ENCODE measurements at places on chromosomes 7 and 10. TPM values are rescaled to one million over a fixed set of nuclear protein-coding genes. Genes with fewer than 3 reads are reported as not detected.

The MEIG1 gene
- 0.27 TPM for total RNA-seq

The SNX8 gene
- 12.1 TPM for total RNA-seq

The FRA10AC1 gene
- total RNA-seq: 11.8 TPM

The DCLRE1A gene
- total RNA-seq: 6.6 TPM

DNA sequence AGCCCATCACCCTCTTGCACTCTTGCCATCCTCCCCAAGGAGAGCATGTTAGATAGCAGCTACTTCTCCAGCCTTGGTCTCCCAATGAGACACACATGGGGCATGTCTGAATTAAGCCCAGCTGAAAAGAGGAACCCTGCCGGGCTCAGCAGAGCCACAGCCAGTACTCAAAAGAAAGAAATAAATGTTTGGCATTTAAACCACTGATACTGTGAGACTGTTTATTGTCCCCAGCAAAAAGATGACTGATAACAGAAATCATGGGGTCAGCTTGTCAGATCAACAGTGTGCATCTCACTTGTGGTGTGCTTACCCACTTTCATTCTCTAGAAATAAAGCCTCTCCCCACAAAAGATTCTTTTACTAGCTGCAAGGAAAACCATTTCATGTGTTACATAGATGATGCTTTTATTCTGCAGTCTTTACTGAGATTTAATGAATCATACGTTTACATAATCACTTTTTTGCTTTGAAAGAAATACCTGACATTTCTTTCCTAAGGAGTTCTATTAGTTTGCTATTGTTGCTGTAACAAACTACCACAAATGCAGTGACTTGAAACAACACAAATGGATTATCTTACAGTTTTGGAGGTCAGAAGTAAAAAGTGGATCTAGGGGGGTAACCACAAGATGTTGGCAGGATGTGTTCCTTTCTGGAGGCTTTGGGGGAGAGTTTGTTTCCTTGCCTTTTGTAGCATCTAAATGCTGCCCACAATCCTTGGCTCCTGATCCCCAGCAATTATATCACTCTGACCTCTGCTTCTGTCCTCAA lies 20.9 kb downstream of the ANKRD7 start:
- no peak for DNase-seq
- no peaks in the 10 kb centered on the region for H3K36me3 ChIP-seq
- no peaks in the 10 kb centered on the region for H3K4me1 ChIP-seq
- H3K4me3 ChIP-seq: no peak overlapping the region

DNA sequence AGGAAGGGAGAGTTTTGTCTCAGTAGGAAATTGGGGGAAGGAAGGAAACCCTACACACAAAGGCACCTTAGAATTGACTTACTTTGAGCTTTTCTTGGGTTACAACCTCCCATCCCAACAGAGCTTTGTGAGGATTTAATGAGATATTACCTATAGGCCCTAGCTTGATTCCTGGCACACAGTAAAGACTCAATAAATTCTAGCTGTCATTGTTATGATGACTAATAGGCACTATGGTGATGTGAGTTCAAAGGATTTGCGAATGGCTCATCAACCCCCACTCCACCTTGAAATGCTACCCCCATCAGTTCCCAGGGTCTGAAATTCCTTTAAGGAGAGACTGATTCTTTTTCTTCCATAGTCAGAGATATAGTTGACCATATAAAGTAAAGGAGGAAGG lies 67.9 kb upstream of the SMNDC1 start:
- DNase-seq: no peak
- H3K27me3 ChIP-seq: peaks cover 4% of the 10 kb centered on the region
- no peak overlapping the region for H3K27ac ChIP-seq
- H3K4me3 ChIP-seq: no peak overlapping the region
- H3K36me3 ChIP-seq: no peaks in the 10 kb centered on the region

GRCh38 chr7:126698446-126698845 lies 554.3 kb downstream of the GRM8 start:
- H3K27me3 ChIP-seq: no peaks in the 10 kb centered on the region
- H3K4me3 ChIP-seq: no peak overlapping the region
- no peaks in the 10 kb centered on the region for H3K36me3 ChIP-seq
- H3K27ac ChIP-seq: no peak overlapping the region

GRCh38 chr7:5382281-5382892 lies 41.2 kb downstream of the TNRC18 start:
- H3K4me1 ChIP-seq: peaks cover 17% of the 10 kb centered on the region
- peak; percentile 68 for DNase-seq
- H3K36me3 ChIP-seq: peaks cover 28% of the 10 kb centered on the region
- H3K27me3 ChIP-seq: no peaks in the 10 kb centered on the region
- H3K27ac ChIP-seq: no peak overlapping the region

DNA sequence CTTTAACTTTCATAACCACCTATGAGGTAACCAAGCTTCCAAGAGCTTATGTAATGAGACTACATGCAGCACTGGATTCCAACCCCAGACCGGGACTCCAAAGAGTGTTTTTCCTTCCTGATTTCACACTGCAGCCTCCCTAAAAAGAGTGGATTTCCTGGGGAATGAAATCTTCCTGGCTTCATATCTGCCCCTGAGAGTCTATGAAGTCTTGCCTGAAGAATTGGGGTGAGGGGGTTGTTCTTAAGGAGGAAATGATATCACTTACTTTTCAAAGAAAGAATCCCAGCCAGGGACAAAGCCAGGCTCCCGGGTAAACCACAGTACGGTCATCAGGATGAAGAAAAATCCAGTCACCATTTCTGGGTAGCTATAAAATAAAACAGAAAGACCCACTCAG lies 29.7 kb downstream of the STMP1 start:
- H3K36me3 ChIP-seq: peaks cover 16% of the 10 kb centered on the region
- no peaks in the 10 kb centered on the region for H3K4me1 ChIP-seq
- no peaks in the 10 kb centered on the region for H3K27me3 ChIP-seq
- H3K4me3 ChIP-seq: no peak overlapping the region

DNA sequence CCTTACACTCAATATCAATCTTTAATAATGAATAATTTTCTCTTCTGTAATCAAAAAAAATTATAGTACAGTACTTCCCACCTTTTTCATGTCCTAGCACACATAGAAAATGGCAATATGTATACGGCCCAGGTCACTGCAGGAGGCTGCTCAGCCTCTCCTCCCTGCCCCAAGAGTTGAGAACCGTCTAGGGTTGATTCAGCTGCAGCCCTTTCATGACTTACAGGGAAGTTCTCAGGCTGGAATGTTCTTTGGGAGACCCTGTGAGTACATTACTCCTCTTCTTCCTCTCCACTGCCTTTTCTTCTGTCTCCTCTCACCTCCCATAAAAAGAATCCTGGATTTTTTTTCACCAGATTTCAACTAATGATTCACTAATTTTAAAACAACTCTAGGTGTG lies 180.0 kb downstream of the HDAC9 start:
- no peaks in the 10 kb centered on the region for H3K4me1 ChIP-seq
- H3K27me3 ChIP-seq: no peaks in the 10 kb centered on the region
- DNase-seq: no peak
- H3K36me3 ChIP-seq: no peaks in the 10 kb centered on the region
- H3K4me3 ChIP-seq: no peak overlapping the region

- H3K4me1 ChIP-seq: no peaks in the 10 kb centered on the region
- no peak overlapping the region for H3K4me3 ChIP-seq
- peaks cover 16% of the 10 kb centered on the region for H3K27me3 ChIP-seq
- H3K27ac ChIP-seq: no peak overlapping the region
Observed at GRCh38 chr10:123560301-123561140, 105.6 kb upstream of the GPR26 start.

- H3K4me3 ChIP-seq: no peak overlapping the region
- no peaks in the 10 kb centered on the region for H3K4me1 ChIP-seq
- no peaks in the 10 kb centered on the region for H3K36me3 ChIP-seq
- no peaks in the 10 kb centered on the region for H3K27me3 ChIP-seq
- DNase-seq: peak; percentile 18
Observed at GRCh38 chr7:136533732-136534131, 334.7 kb upstream of the CHRM2 start.

DNA sequence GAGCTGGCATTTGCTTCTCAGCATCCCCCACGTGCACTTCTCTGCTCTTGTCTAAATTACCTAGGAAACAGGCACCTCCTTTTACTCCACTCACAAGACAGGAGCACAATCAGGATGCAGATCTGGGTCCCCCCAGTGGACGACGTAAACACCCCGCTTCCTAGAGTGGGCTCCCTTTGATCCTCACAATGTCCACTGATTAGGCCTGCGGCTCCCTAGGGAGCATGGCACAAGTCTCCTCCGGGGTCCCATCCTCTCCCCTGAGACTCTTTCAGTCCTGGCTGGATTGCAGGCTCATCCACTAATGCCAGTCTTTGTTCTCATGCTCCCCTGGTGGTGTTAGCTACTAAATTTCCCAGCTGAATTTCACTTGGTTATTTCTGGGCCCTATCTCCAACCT lies 98.3 kb downstream of the GLI3 start:
- no peak overlapping the region for H3K4me3 ChIP-seq
- no peak for DNase-seq
- H3K27me3 ChIP-seq: no peaks in the 10 kb centered on the region
- no peak overlapping the region for H3K27ac ChIP-seq
- H3K36me3 ChIP-seq: peaks cover 14% of the 10 kb centered on the region

GRCh38 chr10:36489181-36489580 lies 636.2 kb upstream of the ANKRD30A start:
- peaks cover 20% of the 10 kb centered on the region for H3K4me1 ChIP-seq
- H3K36me3 ChIP-seq: no peaks in the 10 kb centered on the region
- H3K27me3 ChIP-seq: no peaks in the 10 kb centered on the region
- H3K27ac ChIP-seq: peak overlapping the region; percentile 74
- DNase-seq: no peak

DNA sequence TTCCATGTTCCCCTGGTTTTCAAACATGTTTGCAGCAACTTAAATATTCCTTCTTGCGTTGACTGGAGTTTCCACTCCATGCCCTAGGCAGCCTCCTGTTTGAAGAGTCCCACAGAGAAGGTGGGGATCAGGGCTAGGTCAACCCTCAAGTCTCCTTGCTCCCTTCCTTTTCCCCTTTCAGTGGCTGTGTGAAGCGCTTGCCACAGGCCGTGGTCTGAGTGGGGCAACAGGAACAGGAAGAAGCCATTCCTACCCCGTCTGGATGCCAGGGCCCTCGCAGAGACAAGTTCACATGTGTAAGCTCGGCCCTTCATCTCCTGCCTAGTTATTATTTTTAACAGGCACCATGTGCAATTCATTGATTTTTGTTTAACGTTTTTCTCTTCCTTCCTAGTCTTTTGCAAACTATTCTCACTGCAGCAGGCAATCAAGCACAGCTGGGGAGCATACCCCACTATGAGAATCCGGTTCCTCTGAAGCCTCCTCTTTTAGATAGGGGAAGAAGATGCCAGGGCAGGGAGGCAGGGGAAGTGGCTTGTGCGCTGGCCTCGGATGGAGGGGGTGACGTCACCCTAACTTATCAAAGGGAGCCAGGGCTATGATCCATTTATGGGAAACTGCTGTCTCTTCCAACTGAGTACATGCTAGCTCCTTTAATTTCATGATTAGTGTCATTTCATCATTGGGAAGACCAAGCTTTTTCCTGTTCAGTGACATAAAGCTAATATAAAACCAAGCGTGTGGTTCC lies 64.2 kb downstream of the PRLHR start:
- H3K4me3 ChIP-seq: no peak overlapping the region
- no peaks in the 10 kb centered on the region for H3K4me1 ChIP-seq
- H3K36me3 ChIP-seq: no peaks in the 10 kb centered on the region
- H3K27me3 ChIP-seq: no peaks in the 10 kb centered on the region

GRCh38 chr7:34070511-34071323 lies 165.4 kb downstream of the BMPER start:
- no peaks in the 10 kb centered on the region for H3K27me3 ChIP-seq
- H3K4me1 ChIP-seq: peaks cover 13% of the 10 kb centered on the region
- no peak overlapping the region for H3K27ac ChIP-seq
- peak; percentile 42 for DNase-seq

DNA sequence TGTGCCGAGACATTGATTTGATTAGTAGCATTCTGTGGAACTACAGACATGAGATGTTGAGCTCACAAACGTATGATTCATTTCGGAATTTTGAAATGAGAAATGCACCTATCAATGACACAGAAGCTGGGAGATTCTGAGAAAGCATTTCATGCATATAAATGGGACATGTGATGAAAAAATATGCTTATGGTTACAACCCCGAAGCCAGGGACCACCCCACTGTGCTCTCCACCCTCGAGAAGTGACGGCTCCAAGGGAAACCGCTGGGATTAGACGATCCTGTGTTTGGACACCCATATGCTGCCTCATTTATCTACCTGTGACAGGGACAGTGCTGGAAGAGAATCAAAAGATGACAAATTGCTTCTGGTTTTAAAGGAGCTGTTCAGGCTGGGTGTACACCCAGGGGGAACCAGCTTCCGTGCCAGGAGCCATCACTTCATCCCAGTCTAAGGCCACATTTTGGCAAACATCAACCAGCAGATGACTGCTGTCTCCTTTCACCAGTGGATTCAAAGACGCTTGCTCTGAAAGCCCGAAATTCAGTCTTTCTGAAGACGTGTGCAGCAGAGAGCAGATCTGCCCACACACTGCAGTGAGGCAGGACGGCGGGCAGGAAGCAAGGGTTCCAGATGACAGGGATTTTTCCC lies 109.9 kb downstream of the ATXN7L1 start:
- H3K4me3 ChIP-seq: no peak overlapping the region
- H3K27ac ChIP-seq: no peak overlapping the region
- peaks cover 44% of the 10 kb centered on the region for H3K4me1 ChIP-seq
- H3K27me3 ChIP-seq: no peaks in the 10 kb centered on the region
- DNase-seq: no peak
- H3K36me3 ChIP-seq: no peaks in the 10 kb centered on the region

DNA sequence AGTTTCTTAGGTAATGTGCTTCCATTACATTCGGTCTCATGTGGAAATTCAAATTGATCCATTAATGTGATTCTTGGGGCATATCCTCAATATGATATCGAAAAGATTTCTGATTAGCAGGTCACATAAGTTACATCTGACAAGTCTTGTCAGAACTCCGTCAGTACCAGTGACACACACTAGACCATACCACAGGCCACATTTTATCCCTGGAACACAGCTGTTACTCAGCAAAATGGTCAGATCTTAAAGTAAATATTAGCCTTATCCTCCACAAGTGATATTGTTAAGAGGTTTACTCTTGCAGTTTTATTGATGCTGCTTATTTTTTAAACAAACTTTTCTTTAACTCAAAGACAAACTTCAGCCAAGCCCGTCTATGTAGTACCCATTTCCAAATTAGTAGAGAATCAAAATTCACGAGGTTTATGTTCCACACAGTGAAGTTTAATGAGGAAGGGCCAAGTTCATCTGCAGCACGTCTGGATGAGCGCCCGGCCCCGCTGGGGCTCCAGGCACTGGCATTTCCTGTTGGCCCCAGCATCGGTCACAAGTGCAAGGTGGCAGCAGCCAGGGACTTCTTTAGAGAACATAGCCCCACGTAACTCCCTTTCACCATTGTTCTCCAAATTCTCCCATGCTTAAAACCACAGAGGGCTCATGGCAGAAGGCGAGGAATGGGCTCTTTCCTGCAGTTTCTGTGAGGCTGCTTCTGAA lies 132.2 kb downstream of the VIPR2 start:
- H3K27me3 ChIP-seq: peaks cover 2% of the 10 kb centered on the region
- H3K36me3 ChIP-seq: no peaks in the 10 kb centered on the region
- H3K27ac ChIP-seq: no peak overlapping the region
- no peak overlapping the region for H3K4me3 ChIP-seq
- peaks cover 71% of the 10 kb centered on the region for H3K4me1 ChIP-seq
- peak; percentile 60 for DNase-seq

Measured in muscle of leg (tissue), 16 donors.